Fibroblast of skin of right quadriceps (primary cell): ENCODE measurements at places on chromosomes 7 and 10.

GRCh38 chr10:29104661-29105399 lies 184.0 kb upstream of the LYZL1 start:
- no peak for DNase-seq

GRCh38 chr7:17434191-17434590 lies 135.7 kb downstream of the AHR start:
- no peak for DNase-seq

DNA sequence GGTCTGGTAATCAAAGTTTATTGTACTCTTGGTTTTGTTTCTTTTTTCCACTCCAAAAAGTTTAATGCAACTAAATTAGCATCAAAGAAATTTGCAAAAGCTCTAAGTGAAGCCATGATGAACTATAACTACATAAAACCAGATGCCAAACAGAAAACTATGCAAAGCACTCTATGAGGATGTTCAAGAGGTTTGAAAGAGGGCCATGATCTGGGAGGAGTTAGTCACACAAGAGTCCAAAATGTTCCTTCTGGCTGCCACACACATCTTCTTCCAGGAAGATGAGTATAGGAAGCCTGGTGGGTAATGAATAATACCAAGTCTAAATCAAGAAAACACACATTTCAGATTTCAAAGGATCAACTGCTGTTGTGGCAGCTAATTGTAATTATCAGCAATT lies 28.4 kb downstream of the GLI3 start:
- DNase-seq: peak; percentile 46

DNA sequence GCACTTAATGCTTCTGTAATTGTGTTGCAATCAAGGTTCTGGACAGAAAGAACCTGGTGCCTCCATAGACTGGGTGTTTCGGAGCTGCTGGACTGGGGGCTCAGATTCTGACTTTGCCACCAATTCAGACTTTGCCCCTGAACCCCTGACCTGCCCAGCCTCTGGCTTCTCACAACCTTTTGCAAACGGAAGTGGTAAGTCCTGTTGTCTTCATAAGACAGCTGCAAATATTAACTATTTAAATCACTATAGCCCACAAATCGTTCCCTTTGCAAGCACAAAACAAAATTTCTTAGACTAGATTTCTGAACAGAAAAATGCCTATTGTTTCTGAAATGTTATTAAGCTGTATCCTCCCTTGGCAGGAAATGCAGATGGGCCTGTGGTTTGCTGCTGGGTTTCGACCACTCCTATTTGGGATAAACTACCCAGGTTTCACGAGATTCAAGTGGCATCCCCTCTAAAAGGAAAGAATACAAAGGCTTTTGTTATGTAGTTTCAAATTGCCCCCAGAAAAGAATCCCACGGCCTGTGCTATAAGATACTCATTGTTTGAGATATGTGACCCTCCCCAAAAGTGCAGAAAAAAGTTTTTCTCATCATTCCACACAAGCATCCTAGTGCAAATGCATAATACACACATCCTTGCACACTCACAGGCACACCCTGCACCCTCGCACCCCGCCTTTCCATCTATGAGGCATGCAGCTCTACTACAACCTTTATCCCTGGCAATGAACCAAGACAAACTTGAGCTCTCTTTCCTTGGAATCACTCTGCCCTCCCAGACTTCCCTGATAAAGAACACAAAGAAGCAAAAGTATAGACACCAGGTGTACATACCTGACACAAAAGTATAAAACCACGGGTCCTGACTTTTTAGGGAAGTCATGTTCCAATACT lies 209.1 kb downstream of the PRPF18 start:
- DNase-seq: no peak

DNA sequence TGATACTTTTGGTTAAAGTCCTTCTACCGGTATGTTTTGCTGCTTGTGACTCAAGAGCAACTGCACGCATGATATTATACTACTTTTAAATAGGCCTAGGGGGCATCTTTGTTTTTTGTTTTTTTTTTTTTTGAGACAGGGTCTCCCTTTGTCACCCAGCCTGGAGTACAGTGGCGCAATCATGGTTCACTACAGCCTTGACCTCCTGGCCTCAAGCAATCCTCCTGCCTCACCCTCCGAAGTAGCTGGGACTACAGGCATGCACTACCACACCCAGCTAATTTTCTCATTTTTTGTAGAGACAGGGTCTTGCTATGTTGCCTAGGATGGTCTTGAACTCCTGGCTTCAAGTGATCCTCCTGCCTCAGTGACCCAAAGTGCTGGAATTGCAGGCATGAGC lies 80.2 kb downstream of the ZMYND11 start:
- DNase-seq: no peak

- DNase-seq: no peak
Observed at GRCh38 chr7:25408876-25409275, 180.6 kb upstream of the NPVF start.

DNA sequence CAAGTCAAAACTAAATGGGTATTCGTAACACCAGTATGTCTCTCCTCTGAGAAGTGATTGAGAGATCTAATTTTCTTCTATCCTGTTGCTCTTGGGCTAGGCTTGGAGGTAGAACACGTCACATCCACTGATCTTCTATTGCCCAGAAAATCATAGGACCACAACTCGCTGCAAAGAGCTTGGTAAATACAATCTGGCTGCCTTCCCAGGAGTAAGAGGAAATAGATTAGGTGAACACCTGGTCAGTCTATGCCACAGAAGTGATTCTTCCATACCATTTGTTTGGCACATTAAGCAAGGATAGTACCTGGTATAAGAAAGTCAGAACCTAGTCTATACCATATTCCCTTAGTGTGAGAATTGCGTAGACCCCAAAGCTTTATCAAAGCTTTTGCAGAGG lies 129.3 kb upstream of the PHYHIPL start:
- no peak for DNase-seq

DNA sequence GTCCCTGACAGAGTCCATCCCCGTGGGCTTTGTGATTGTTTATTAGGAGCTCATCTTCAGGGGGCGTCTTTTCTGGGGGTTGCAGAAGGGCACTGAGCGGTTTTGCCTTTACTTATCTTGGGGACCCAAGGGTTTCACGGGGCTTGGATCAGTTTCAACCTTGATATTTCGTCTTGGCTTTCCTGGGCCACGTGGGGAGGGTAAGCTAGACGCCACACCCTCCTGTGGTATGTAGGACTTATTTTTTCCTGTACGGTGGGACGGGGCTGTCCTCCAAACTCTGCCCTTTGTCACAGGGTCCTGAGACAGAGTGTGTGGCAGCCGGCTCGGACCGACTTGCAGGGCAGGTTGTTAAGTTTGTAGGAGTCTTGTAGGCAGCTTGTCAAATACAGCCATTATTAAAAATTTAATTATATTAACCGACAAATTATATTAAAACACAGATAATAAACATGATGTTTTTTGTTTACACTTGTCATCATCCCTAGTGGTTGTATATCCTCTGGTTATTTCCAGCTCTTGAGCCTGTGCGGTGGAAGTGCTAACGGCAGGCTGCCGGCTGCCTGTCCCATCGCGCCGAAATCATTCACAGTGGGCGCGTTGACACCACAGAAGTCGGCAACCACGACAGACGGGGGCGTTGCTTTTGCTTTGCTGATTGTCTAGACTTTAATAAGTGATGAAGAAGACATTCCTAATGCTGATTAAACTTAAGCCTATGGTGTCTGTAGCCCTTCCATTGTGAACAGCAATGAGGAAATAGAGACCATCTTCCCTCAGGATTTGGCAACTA lies 193.2 kb downstream of the DNAJB6 start:
- no peak for DNase-seq
